ENCODE measurements at places on chromosomes 7 and 10. TPM values are rescaled to one million over a fixed set of nuclear protein-coding genes. Genes with fewer than 3 reads are reported as not detected.

Gene KLF14
- not detected for total RNA-seq

Gene RNF148
- not detected for total RNA-seq

Gene MYO1G
- total RNA-seq: not detected

Gene AKR1C1
- 0.15 TPM for total RNA-seq

Gene PPP1R3A
- total RNA-seq: not detected

Gene OPN1SW
- total RNA-seq: not detected

Gene CCDC136
- 0.19 TPM for total RNA-seq

Gene LMOD2
- total RNA-seq: not detected

Gene AZGP1
- not detected for total RNA-seq

Data from glomerular endothelial cell (primary cell).